ENCODE measurements at places on chromosomes 16 and 17. TPM values are rescaled to one million over a fixed set of nuclear protein-coding genes. Genes with fewer than 3 reads are reported as not detected.

Gene COL1A1
- 26.8 TPM for total RNA-seq

GRCh38 chr16:70694088-70694867 is 8.4 kb upstream of the MTSS2 start:
- no peak for DNase-seq

GRCh38 chr17:14672830-14673229 is 371.9 kb downstream of the HS3ST3B1 start:
- DNase-seq = no peak

GRCh38 chr16:81137754-81138153 is 41.6 kb upstream of the GCSH start:
- no peak for DNase-seq

GRCh38 chr17:72598695-72599094 is 477.9 kb downstream of the SOX9 start:
- DNase-seq = no peak

Data from left ventricle myocardium superior (tissue), 1 donor.